ENCODE measurements at places on chromosomes 12 and 14.

DNA sequence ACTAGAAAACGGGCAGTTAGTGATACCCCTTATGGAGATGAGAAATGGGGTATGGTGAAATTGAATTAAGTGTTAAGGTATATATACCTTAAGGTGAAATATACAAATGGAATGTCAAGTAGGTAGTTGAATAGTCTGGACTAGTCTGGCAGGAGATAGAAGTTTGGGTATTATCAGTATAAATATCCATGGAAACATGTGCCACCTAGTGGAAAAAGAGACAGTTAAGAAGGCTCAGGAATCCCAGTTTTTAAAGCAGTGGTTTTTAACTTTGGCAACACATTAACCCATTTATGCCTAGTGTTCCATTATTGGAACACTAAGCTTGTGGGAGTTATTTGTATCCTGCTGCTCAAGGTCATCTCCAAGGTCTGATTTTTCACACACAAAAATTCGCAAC lies 38.6 kb upstream of the TPH2 start:
- no peak for DNase-seq

DNA sequence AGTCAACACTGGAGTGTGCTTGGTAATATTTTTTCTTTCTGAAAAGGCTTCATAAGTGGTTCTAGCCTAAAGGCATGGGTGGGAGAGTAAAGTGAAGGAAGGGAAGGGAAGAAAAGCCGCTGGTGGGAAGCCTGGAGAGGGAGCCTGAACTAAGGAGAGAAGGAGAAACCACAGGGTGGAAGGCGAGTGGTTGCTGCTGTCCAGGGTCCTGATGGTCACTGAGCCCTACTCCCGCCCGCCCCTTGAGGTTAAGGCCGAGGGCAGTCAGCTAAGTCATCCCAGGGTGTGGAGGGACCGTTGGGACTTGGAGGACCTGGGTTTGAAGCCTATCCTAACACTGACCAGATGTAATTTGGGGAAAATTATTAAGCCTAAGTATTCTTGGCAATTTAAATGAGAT lies 189.1 kb downstream of the PIWIL1 start:
- no peak for DNase-seq

DNA sequence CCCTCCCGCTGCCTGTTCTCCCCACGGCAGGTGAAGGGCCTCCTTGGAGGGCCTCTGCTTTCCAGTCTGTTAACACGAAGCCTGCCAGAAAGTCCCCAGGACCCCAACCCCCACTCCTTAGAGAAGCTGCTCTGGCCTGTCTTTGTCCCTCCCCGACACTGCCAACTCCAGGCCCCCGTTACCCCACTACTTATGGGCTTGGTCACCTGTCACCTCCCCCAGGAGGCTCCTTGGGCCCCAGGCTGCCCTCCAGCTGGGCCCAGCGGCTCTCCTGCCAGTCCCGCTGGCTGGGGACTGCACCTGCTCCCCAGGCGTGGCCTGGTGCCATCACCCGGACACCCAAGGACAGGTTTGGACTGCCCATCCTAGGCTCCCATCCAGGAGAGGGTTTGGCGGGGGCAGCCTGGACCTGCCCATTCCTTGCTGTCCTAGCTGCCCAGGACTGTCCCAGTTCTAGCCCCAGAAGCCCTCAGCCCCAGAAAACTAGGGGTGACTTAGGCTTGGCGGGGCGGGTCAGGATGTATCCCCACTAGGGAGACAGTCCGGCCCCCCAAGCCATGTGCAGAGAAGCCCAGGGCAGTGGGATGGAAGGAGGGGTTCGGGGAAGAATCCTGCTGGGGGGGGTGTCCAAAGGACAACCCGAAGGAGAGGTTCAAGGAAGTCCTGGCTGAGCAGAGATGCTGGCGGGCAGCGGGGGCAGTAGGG lies 155.7 kb upstream of the C14orf180 start:
- peak; percentile 31 for DNase-seq

DNA sequence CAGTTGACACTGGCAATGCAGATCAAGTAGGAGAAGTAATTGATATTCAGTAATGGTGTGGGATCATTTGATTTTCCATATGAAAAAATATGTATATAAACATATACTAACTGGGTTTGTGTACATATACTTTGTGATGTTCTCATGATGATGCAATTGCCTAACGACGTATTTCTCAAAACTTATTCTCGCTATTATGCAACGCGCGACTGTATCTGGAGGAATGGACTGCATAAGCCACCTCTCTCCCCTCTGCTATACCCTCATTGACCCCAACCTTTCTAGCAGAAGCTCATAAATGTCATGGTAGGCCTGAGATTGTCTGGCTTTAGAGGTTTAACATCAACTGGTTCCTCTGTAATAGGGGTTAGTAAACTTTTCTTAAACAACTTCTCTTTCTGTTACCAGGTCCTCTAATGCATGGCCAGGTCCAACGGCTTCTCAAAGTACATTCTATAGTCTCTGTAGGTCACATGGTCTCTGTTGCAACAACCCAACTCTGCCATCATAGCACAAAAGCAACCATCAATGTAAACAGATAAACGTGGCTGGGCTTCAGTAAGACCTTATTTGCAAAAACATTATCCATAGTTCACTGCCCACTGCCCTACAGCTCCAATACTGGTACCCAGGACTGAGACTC lies 59.3 kb downstream of the FOXN3 start:
- no peak for DNase-seq

DNA sequence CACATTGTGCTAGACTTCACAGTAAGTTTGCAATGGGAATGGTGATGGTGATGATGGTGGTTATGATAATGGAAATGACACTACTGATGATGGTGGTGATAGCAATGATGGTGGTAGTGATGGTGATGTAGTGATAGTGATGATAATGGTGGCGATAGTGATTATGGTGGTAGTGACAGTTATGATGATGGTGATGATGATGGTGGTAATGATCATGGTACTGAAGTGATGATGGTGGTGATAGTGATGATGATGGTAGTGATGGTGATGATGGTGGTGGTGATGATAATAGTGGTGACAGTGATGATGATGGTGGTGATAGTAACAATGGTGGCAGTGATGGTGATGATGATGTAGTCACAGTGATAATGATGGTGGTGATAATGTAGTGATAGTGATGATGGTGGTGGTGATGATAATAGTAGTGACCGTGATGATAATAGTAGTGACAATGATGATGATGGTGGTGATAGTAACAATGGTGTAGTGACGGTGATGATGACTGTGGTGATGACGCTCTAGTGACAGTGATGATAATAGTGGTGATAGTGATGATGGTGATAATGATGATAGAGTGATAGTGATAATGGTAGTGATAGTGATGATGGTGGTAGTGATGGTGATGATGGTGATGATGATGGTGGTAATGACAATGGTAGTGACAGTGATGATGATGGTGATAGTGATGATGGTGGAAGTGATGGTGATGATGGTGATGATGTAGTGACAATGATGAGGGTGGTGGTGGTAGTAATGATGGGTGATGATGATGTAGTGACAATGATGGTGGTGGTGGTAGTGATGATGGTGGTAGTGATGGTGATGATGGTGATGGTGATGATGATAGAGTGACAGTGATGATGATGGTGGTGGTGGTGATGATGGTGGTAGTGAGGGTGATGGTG lies 222.9 kb upstream of the PWP1 start:
- DNase-seq: no peak

GRCh38 chr14:51653775-51654532 lies 2.2 kb downstream of the FRMD6 start:
- DNase-seq: peak; percentile 76

GRCh38 chr12:118052324-118053070 lies 8.5 kb downstream of the WSB2 start:
- no peak for DNase-seq

GRCh38 chr12:87382959-87383566 lies 646.1 kb downstream of the C12orf50 start:
- DNase-seq: no peak
